Aorta (tissue), 5 donors: ENCODE measurements at places on chromosomes 4 and X.

- no peaks in the 10 kb centered on the region for H3K4me1 ChIP-seq
- H3K36me3 ChIP-seq: no peaks in the 10 kb centered on the region
- H3K27ac ChIP-seq: no peak overlapping the region
- no peaks in the 10 kb centered on the region for H3K27me3 ChIP-seq
- no peak for DNase-seq
These were observed 16.9 kb upstream of the RGN start for GRCh38 chrX:47061238-47061919.

- no peaks in the 10 kb centered on the region for H3K4me1 ChIP-seq
- no peaks in the 10 kb centered on the region for H3K36me3 ChIP-seq
- no peak for DNase-seq
These were observed 625 bp upstream of the GABRA4 start for GRCh38 chr4:46994007-46994405.

DNA sequence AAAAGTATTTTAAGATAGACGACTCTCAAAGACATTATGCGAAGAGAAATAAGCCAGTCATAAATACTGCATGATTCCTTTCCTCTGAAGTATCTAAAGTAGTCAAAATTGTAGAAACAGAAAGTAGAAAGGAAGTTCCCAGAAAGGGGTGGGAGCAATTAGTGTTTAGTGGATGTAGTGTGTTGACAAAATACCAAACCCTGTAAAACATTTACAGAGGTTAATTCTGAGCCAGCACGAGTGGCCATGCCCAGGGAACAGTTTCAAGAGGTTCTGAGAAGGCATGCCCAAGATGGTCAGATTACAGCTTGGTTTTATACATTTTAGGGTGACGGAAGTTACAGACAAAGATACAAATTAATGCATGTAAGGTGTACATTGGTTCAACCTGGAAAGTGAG lies 34.4 kb upstream of the SLC25A4 start:
- no peak overlapping the region for H3K4me3 ChIP-seq
- H3K27ac ChIP-seq: no peak overlapping the region
- H3K27me3 ChIP-seq: no peaks in the 10 kb centered on the region

GRCh38 chrX:24232796-24233195 lies 81.1 kb downstream of the SUPT20HL2 start:
- H3K36me3 ChIP-seq: no peaks in the 10 kb centered on the region
- no peak for DNase-seq
- no peak overlapping the region for H3K27ac ChIP-seq
- no peak overlapping the region for H3K4me3 ChIP-seq

- H3K27ac ChIP-seq: no peak overlapping the region
- no peaks in the 10 kb centered on the region for H3K4me1 ChIP-seq
- no peaks in the 10 kb centered on the region for H3K36me3 ChIP-seq
- H3K27me3 ChIP-seq: no peaks in the 10 kb centered on the region
- DNase-seq: no peak
- no peak overlapping the region for H3K4me3 ChIP-seq
These were observed 34.7 kb downstream of the FRMPD3 start for GRCh38 chrX:107484002-107484726.

DNA sequence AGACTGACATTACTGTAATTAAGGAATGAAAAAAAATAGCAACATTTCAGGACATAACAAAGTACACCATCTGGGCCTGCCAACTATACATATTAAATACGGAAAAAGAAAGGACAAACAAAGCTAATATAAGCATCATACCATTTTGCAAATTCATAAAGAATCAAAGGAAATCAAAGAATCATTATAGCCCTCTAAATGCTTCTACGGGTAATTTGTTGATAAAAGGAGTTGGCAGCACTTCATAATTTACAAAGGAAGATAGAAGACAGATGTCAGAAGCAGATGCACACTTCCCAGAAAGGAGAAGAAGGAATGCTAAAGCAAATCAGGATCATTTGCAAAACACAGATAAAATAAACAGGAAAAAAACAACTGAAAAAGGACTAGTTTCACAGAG lies 1757.3 kb downstream of the PCDH7 start:
- H3K36me3 ChIP-seq: no peaks in the 10 kb centered on the region
- no peaks in the 10 kb centered on the region for H3K4me1 ChIP-seq
- H3K4me3 ChIP-seq: no peak overlapping the region
- DNase-seq: no peak
- H3K27ac ChIP-seq: no peak overlapping the region

- H3K4me3 ChIP-seq: no peak overlapping the region
- no peaks in the 10 kb centered on the region for H3K36me3 ChIP-seq
- H3K4me1 ChIP-seq: no peaks in the 10 kb centered on the region
- no peak for DNase-seq
- no peaks in the 10 kb centered on the region for H3K27me3 ChIP-seq
- no peak overlapping the region for H3K27ac ChIP-seq
These were observed 509.6 kb upstream of the FAM241A start for GRCh38 chr4:111635646-111636045.

- DNase-seq: no peak
- H3K36me3 ChIP-seq: no peaks in the 10 kb centered on the region
- no peak overlapping the region for H3K27ac ChIP-seq
- no peak overlapping the region for H3K4me3 ChIP-seq
- no peaks in the 10 kb centered on the region for H3K27me3 ChIP-seq
- no peaks in the 10 kb centered on the region for H3K4me1 ChIP-seq
These were observed 28.5 kb upstream of the CRMP1 start for GRCh38 chr4:5921101-5921980.
